ENCODE measurements at places on chromosomes 2 and 18. TPM values are rescaled to one million over a fixed set of nuclear protein-coding genes. Genes with fewer than 3 reads are reported as not detected.

DNA sequence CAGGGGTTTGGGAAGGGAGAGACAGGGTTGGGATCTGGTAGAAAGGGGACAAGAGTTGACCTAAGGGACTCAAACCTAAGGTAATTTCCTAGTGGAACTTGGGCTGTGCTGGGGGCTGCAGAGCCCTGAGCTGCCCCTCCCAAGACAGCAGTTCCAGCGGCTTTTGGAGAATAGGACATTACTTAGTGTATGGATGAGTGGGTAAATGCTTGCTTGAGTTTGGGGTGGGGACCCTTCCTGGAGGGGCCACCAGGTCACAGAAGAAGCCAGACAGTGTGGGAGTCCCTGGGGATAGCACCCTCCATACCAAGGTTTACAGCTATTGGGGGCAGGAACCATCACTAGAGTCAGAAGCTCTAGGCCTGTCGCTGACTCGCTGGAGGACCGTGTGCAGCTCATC lies 111.5 kb downstream of the CAPN13 start:
- no peak for DNase-seq

The SERPINB3 gene
- not detected for total RNA-seq

The SIX3 gene
- not detected for total RNA-seq

GRCh38 chr2:221810650-221811049 lies 238.5 kb upstream of the EPHA4 start:
- no peak for DNase-seq

GRCh38 chr2:66059332-66059731 lies 375.6 kb upstream of the MEIS1 start:
- DNase-seq, result no peak

DNA sequence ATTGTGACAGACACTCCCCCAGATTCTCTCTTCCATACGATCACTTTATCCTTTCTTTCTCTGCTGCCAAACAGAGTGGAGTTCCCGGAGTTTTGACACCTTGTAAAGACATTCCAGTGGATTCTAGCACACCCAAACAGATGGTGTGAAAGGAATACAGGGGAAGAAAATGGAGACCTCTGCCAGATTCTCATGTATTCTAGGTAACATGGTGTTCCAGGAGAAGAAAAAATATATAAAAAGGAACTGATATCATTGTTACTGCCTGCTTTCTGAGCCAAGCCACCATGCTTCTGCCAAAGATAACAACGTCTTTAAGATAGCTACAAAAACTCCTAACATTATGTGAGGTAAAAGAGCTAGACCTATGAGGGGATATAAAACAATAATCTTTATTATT lies 136.5 kb downstream of the TXNL1 start:
- no peak for DNase-seq

- no peak for DNase-seq
These were observed 37.6 kb upstream of the TAF1B start for GRCh38 chr2:9805435-9806297.

DNA sequence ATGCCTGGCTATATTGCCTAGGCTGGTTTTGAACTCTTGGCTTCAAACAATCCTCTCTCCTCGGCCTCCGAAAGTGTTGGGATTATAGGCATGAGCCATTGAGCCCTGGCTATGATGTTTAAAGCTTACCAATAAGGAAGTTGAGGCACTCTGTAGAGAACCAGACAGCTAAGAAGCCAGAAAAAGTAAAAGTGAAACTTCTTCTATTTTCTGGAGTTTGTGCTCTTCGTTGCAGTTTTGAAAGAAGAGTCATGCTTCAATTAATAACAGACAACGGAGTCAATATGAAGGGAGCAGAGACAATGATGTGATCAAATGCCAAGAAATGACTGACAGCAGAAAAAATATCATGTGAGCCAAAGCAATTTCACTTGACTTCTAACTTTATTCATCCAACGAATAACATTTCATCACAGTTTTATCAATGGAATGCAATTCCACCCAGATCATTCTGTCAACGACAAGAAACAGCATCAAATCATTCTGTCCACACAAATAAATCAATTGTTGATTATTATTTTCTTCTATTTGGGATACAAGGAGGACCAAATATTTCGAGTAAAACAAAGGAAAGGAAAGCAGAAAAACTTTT lies 175.5 kb upstream of the CELF4 start:
- DNase-seq, result no peak

DNA sequence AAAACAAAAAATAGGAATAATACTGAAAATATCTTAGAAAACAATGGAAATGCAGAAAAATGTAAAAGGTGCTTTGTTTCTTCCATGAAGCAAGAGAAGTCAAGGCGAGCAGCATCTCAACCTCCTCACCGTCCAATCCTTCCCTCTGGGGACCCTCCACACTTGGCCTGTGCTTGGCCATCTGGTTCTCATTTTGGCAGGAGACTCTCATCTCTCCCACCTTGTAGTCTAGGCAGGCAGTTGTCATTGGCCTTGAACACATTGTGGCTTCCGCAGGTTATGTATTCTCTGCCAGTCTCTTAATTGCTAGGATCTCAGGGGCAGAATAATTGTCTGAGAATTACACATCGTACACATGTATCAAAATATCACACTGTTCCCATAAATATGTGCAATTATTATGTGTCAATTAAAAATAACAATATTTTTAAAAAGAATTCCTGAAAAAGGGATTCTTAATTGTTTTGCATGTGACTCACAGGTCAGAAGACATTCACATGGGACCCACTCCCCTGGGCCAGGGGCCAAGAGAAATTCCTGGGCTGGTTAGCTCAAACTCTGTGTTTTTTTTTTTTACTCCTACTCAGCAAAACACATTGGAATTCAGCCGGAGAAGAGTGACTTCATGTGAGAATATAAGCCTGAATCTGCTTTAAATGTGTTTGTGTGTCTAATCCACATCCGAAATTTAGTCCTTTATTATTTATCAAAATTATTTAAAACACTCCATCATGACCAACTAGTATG lies 14.0 kb upstream of the ANKRD62 start:
- peak; percentile 37 for DNase-seq

GRCh38 chr2:219028996-219029828 lies 12.1 kb downstream of the CFAP65 start:
- no peak for DNase-seq

DNA sequence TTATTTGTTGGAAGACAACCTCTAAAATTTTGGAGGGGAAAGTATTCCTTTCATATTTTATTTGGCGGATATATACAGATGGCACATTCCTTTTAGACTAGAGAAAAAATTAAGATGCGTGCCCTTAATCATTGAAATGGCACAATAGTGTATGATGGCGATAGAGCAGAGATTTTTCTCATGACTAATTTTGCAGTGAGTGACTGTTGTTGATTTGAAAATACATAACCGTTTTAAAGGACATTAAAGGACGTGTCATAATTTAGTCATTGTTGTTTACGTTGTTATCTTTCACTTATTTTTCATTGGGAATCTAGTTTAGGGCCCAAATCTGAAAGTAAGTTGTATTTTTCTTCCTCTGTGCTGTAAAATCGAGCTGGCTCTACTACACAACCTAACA lies 61.7 kb downstream of the CERS6 start:
- no peak for DNase-seq

GRCh38 chr2:43276266-43276941 lies 50.0 kb upstream of the ZFP36L2 start:
- no peak for DNase-seq

GRCh38 chr2:22274661-22275060 lies 1110.3 kb upstream of the KLHL29 start:
- no peak for DNase-seq

DNA sequence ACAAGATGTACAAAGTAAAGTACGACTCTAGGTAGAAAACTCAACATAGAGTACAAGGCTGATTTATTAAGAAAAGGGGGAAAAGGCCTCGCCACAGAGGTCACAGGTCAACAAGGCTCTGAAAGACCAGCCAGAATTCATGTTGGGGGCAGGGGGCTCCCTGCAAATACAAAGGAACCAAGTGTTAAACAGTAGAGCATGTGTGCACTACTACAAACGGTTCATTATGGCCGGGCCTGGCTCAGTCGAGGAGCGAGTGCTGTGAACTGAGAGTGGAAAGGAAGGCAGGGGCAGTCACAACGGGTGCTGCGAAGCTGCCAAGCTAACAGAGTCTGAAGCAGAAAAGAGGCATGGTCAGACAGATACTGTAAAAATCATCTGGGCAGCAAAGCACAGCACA lies 77.1 kb downstream of the MBOAT2 start:
- DNase-seq, result no peak

DNA sequence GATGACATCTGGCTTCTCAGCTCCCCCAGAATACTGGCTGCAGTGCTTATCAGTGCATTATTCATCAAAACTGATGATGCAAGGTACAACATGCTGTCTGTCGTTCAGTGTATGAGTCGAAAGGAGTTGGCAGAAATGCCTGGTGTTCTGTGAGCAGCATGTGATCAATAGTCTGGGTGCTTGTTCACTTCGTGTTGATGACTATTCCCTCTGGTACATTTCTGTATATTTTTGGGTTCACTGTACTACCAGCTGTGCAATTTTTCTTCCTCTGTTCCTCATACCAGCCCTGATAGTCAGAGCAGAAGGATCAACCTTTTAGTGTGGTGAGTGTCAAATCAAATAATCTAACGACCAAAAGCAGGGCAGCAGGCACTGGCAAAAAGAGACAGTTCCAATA lies 59.0 kb upstream of the KLHL14 start:
- DNase-seq, result no peak

The TDRD15 gene
- not detected for total RNA-seq

GRCh38 chr18:55435592-55435991 lies 152.4 kb downstream of the TCF4 start:
- no peak for DNase-seq

DNA sequence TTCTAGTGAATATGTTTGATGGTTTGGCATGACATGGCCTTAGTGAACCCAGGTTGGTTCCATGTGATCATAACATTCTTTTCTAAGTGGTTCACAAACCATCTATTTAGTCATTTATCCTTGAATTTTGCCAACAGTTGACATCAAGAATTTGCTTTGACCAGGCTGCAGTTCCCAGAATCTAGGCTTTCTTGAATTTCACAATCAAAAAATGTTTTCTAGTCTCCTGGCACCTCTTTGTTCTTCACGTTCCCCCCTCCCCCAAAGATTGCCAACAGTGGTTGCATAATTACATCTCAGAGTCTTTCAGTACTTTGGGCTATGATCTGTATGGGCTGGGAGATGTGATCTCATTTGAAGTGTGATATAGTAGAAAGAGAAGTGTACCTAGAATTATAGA lies 124.0 kb downstream of the GATA6 start:
- DNase-seq, result no peak

DNA sequence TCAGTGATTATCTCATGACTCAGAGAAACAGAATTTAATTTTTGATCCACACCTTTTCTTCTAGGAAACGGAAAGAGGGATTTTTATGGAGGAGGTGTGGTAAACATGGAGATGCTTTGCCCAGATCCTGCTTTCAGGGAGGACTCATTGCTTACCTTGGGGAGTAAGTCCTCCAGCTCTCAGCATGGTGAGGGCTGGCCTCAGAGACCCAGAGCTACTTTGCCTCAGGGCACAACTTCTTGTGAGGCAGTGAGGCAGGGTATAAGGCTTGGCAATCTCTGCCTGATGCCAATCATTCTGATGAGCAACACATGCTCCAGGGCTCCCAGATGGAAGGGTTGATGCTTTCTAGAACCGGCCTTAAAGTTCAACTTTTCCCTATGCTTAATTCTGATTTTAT lies 189.9 kb upstream of the DCC start:
- DNase-seq, result no peak

GRCh38 chr2:158995677-158996049 lies 27.2 kb downstream of the TANC1 start:
- DNase-seq, result no peak

GRCh38 chr2:43219383-43220228 lies 6.8 kb downstream of the ZFP36L2 start:
- DNase-seq, result no peak

The STK39 gene
- total RNA-seq, result 9.4 TPM

The LAMA1 gene
- 3.1 TPM for total RNA-seq

DNA sequence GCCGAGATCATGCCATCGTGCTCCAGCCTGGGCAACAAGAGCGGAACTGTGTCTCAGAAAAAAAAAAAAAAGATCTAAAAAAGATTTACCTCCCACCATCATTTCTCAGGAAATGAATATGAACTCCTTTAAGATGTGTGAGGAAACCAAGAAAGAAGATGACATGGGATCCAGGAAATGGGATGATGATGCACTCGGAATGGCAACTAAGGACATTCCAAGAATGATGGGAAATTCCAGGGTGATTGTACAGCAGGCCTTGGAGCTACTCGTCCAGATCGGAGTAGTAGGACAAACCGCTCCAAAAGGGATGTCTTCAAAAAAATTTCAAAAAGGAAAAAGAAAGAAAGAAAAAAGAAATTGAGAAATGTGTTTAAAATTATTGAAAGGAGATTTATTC lies 84.9 kb upstream of the PMAIP1 start:
- no peak for DNase-seq

DNA sequence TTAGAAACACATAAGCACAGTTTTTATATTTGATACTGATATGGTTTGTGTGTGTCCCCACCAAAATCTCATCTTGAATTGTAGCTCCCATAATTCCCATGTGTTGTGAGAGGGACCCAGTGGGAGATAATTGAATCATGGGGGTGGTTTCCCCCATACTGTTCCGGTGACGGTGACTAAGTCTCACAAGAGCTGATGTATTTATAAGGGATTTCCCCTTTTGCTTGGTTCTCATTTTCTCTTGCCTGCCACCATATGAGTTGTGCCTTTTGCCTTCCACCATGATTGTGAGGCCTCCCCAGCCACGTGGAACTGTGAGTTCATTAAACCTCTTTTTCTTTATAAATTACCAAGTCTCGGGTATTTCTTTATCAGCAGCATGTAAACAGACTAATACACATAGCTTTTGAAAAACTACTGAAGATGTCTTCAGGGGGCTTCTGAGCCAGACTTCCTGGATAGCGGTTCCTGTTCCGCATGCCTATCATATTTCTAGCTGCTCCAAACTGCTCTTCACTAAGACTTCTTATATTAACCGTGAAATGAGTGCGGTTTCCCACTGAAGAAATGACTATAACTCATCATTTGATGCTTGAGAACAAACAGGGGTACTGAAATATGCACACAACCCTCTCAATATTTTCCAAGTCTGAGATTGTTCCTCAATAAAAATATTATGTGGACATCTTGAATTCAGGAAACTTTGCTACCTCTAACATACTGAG lies 75.8 kb downstream of the SPHKAP start:
- no peak for DNase-seq

The CTAGE1 gene
- total RNA-seq, result not detected

DNA sequence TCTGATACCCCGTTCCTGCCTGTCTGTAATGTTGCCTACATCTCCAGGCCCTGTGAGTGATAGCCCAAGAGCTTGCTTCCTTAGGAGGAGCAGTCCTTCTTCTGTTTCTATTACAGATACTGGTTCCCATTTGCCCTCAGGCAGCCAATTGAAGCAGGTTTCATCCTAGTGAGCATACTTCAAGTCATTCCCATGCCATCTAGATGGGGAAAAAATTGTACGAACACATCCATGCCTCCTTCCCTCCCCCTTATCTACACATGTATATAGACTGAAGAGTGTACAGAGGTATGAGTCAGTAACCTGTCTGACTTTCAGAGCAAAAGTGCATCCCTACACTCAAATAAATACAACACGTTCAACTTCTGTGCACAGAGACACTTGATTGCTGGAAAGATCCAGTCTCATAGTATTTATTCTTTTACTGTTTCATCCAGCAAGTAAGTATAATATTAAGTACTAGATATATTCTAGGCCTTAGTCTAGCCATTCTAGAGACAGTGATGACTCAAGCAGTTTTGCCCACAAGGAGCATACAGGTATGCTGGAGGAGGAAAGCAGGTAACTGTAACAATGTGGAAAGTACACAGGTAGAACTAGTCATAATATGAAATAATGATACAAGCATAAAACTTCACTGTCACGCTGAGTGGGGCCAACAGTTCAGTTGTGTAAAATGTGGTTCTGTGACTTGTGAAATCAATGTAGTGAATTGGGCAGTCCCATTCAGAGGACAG lies 153.4 kb downstream of the MGAT5 start:
- no peak for DNase-seq
